ENCODE measurements at places on chromosomes 2 and 18. TPM values are rescaled to one million over a fixed set of nuclear protein-coding genes. Genes with fewer than 3 reads are reported as not detected.

- DNase-seq, result peak; percentile 62
- peaks cover 2% of the 10 kb centered on the region for H3K36me3 ChIP-seq
- peak overlapping the region; percentile 91 for H3K4me3 ChIP-seq
- H3K27me3 ChIP-seq, result no peaks in the 10 kb centered on the region
- peak overlapping the region; percentile 94 for H3K27ac ChIP-seq
Observed at GRCh38 chr2:88692187-88692586, 714 bp downstream of the RPIA start.

GRCh38 chr2:239105234-239105633 is 257.3 kb downstream of the TWIST2 start:
- no peaks in the 10 kb centered on the region for H3K27me3 ChIP-seq
- no peaks in the 10 kb centered on the region for H3K4me1 ChIP-seq
- H3K36me3 ChIP-seq, result peaks cover 13% of the 10 kb centered on the region
- H3K27ac ChIP-seq, result no peak overlapping the region

GRCh38 chr2:211760103-211760502 is 778.5 kb downstream of the ERBB4 start:
- no peaks in the 10 kb centered on the region for H3K4me1 ChIP-seq
- H3K27ac ChIP-seq, result no peak overlapping the region
- H3K4me3 ChIP-seq, result no peak overlapping the region
- DNase-seq, result no peak
- H3K36me3 ChIP-seq, result no peaks in the 10 kb centered on the region

GRCh38 chr2:63658176-63658968 is 69.6 kb downstream of the MDH1 start:
- H3K36me3 ChIP-seq, result no peaks in the 10 kb centered on the region
- DNase-seq, result no peak
- H3K4me3 ChIP-seq, result no peak overlapping the region
- no peak overlapping the region for H3K27ac ChIP-seq
- peaks cover 9% of the 10 kb centered on the region for H3K27me3 ChIP-seq
- H3K4me1 ChIP-seq, result no peaks in the 10 kb centered on the region

Gene KCNK3
- not detected for total RNA-seq

Gene TP53I3
- 2.5 TPM for total RNA-seq
